Retinal pigment epithelial cell (primary cell): ENCODE measurements at places on chromosomes 4 and X.

- DNase-seq: no peak
These were observed 104.5 kb downstream of the AMELX start for GRCh38 chrX:11397680-11398079.

GRCh38 chr4:112523008-112523721 is 7.2 kb upstream of the NEUROG2 start:
- DNase-seq: no peak

- DNase-seq: no peak
These were observed 566 bp upstream of the LIMCH1 start for GRCh38 chr4:41537292-41537890.

DNA sequence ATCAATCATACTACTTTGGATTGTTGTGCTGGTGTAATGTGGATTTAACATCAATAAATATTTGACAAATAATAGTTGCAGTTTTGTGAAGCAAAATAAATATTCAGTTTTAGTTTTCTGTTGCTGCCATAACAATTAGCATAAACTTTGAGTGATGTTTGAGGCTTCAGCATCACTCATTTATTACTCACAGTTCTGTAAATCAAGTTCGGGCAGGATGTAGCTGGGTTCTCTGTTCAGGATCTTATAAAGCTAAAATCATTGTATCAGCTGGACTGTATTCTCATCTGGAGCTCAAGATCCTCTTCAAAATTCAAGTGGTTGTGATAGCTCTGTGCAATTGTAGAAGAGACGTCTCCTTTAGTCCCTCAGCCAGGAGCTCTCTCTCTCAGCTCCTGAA is 81.7 kb downstream of the CBR4 start:
- DNase-seq: no peak
